Activated CD4-positive, alpha-beta memory T cell treated with anti-CD3 and anti-CD28 coated beads for 36 hours (primary cell): ENCODE measurements at places on chromosomes 11 and 22. TPM values are rescaled to one million over a fixed set of nuclear protein-coding genes. Genes with fewer than 3 reads are reported as not detected.
A peak's percentile ranks its signal among the peaks of the same experiment; 100 is the strongest.

GRCh38 chr22:21714059-21714770 lies 21.4 kb downstream of the YPEL1 start:
- H3K4me3 ChIP-seq, result no peak overlapping the region
- H3K36me3 ChIP-seq, result no peaks in the 10 kb centered on the region
- peaks cover 8% of the 10 kb centered on the region for H3K4me1 ChIP-seq
- DNase-seq, result no peak
- H3K27ac ChIP-seq, result no peak overlapping the region

DNA sequence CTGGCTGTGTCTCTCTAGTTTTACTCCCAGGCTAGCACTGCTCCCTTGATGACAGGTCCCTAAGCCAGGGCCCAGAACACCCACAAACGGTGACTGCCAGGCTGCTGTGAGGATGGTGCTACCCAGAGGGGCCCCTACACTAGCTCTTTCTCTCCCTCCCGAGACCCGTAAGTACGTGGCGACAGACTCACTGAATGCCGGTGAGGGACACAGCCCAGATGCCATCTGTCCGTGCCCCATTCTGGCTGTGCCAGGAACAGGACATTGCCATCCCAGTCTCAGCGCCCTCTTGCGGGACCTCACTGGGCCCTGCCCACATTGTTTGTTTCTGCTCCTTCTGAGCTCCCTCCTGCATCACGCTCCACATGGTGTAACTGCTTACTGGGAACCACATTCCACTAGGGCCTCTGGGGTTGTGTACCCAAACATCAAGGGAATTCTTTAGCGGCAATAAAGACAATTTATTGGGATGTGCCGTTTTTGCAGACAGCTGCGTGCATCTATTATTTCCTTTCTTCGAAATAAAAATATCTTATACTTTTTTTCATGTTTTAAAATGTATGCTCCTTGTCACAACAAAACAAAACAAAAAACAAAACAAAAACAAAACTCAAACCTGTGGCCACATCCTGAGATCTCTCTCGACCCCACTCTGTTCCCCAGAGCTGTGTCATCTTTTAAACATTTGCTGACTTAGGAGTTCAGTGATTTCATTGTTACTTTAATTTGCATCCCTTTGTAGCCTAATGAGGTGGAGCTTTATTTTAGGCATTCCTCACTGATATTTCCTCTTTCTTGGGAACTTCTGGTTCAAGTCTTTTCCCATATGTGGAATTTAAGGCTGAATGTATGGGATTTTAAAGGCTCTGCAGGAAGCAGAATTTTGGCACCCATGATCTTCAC lies 4.4 kb upstream of the TPCN2 start:
- H3K4me3 ChIP-seq, result no peak overlapping the region
- H3K27ac ChIP-seq, result no peak overlapping the region
- peaks cover 2% of the 10 kb centered on the region for H3K27me3 ChIP-seq
- H3K36me3 ChIP-seq, result no peaks in the 10 kb centered on the region
- DNase-seq, result peak; percentile 53

GRCh38 chr11:44256673-44257291 lies 53.2 kb downstream of the ALX4 start:
- H3K4me1 ChIP-seq, result peaks cover 28% of the 10 kb centered on the region
- no peak for DNase-seq
- H3K36me3 ChIP-seq, result peaks cover 15% of the 10 kb centered on the region
- H3K27ac ChIP-seq, result no peak overlapping the region

DNA sequence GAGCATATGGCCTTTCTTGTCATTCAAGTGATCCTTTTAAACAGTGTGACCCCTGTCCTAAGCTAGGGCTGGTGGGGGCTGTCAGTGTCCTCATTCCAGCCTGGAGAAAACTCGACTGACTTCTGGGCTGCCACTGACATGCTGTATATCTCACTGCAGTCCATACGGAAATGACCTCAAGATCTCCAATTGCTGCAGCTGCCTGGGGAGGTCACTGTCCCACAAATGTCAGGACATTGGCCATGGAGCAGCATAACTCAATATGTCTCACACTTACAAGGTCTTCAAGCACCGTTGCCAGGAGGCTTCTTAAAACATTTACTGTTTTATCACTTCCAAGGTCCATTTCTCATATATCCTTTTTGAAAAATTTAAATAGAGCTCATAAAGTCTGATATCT lies 27.8 kb upstream of the CSNK2A3 start:
- H3K27ac ChIP-seq, result no peak overlapping the region
- no peak for DNase-seq
- no peak overlapping the region for H3K4me3 ChIP-seq
- no peaks in the 10 kb centered on the region for H3K4me1 ChIP-seq

The CFAP300 gene
- not detected for total RNA-seq

The PATE4 gene
- not detected for total RNA-seq

The POLDIP3 gene
- 75.3 TPM for total RNA-seq

DNA sequence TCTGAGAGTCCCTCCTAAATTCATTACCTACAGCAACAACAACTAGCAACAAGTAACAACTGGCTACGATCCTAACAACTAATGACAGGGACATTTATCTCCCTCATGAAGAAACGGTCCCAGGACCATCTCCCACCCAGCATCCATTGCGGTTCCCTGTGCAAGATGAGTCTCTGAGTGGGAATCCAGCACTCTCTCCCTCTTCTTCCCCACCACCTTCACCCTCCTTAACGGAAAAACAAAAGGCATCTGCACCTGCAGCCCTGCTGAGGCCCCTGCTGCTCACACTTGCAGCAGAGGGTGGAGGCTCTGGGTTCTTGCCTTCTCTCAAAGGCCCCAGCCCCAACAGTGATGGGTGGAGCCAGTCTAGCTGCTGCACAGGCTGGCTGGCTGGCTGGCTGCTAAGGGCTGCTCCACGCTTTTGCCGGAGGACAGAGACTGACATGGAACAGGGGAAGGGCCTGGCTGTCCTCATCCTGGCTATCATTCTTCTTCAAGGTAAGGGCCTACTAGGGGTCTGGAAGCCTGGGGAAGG lies at the start of gene CD3G:
Gene CD3G, plus strand, starts transcription at position 364 of the 535 bp plus-strand sequence. Its CDS starts 80 bp downstream, at position 444.
- peaks cover 52% of the 10 kb centered on the region for H3K4me1 ChIP-seq
- DNase-seq, result peak; percentile 81
- H3K27ac ChIP-seq, result peak within 1 kb of the TSS; percentile 98
- H3K36me3 ChIP-seq, result peaks cover 47% of the 10 kb centered on the region
- H3K27me3 ChIP-seq, result no peaks in the 10 kb centered on the region
- H3K4me3 ChIP-seq, result peak within 1 kb of the TSS; percentile 82

The NNMT gene
- not detected for total RNA-seq

The CLCF1 gene
- 0.39 TPM for total RNA-seq

DNA sequence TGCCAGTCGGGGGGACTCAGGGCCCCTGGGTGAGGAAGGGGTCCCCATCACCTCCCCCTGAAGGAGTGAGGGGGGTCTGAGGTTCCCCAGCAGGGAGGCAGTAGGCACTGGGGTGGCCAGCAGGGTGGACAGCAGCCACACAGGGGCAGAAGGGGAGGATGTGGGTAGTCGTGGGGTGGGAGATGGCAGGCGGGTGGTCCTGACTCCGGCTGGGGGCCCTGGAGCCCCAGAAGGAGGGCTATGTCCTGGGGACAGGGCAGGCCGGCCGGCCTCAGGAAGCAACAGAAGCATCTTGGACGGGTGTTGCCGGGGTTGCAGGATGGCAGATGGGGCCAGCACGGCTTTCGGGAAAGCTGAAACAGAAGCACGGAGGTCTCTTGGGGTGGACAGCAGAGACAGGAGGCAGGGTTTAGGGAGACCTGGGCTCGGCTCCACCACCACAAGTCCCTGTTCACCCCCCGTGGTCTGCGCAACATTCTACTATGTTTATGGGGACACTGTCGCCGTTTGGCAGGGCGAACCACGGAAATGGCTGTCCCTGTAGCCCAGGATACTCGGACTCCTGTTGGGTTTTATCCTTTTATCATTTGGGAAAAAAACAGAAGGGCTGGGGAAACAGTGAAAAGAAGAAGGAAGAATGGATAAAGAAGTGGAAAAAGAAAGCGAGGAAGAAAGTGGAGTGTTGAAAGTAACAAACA lies 14.1 kb downstream of the VWCE start:
- no peaks in the 10 kb centered on the region for H3K36me3 ChIP-seq
- DNase-seq, result no peak
- H3K27ac ChIP-seq, result no peak overlapping the region
- H3K4me1 ChIP-seq, result no peaks in the 10 kb centered on the region

- DNase-seq, result no peak
- H3K27me3 ChIP-seq, result peaks cover 5% of the 10 kb centered on the region
- H3K36me3 ChIP-seq, result no peaks in the 10 kb centered on the region
- H3K27ac ChIP-seq, result no peak overlapping the region
- no peak overlapping the region for H3K4me3 ChIP-seq
- H3K4me1 ChIP-seq, result no peaks in the 10 kb centered on the region
Observed at GRCh38 chr22:48799227-48799970, 1028.3 kb downstream of the BRD1 start.

DNA sequence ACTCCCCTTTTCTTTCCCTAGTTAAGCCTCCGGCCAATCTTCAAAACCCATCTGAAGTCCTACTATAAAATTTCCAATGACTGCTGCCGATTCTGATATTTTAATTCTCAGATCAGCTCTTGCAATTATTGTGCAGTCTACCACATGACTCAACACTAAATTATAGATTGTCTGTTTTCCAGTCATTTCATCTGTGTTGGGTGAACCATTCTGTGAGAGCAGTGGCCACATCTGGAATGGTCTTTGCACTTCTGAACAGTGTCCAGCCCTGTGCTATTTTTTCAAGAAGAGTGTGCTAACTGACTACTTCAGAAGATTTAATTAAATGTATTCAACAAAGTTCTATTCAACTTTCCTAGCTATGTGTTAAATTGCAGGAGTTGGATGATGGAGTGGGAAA lies 47.2 kb upstream of the MMP7 start:
- peaks cover 35% of the 10 kb centered on the region for H3K4me1 ChIP-seq
- no peaks in the 10 kb centered on the region for H3K27me3 ChIP-seq
- no peak overlapping the region for H3K4me3 ChIP-seq

- H3K27ac ChIP-seq, result no peak overlapping the region
- peaks cover 34% of the 10 kb centered on the region for H3K36me3 ChIP-seq
- H3K4me1 ChIP-seq, result no peaks in the 10 kb centered on the region
- no peaks in the 10 kb centered on the region for H3K27me3 ChIP-seq
- DNase-seq, result no peak
- no peak overlapping the region for H3K4me3 ChIP-seq
Observed at GRCh38 chr11:17366495-17366894, 14.9 kb downstream of the NCR3LG1 start.

The PHLDB1 gene
- 2.0 TPM for total RNA-seq

DNA sequence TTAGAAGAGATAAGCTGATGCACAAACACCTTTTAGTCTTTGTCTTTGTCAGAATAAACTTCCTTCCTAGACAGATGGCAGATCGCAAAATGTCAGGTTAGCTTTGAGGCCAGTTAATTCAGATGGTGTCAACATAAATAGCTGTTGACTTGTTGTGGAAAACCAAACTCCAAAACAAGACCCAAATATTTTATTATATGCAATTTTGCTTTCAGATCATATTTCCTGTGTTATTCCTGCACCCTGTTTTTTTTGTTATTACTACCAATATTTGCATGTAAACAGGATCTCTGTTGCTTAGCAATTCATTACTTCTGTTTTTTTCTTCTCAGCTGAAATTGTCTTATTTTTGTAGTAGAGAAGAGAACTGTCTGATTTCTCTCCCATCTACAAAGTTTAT lies 316.0 kb downstream of the ETS1 start:
- no peak overlapping the region for H3K4me3 ChIP-seq
- H3K36me3 ChIP-seq, result no peaks in the 10 kb centered on the region
- DNase-seq, result no peak
- H3K4me1 ChIP-seq, result peaks cover 29% of the 10 kb centered on the region

The ALG8 gene
- 45.8 TPM for total RNA-seq

The ABCC8 gene
- not detected for total RNA-seq

The DEFB131B gene
- not detected for total RNA-seq

- H3K36me3 ChIP-seq, result no peaks in the 10 kb centered on the region
- no peak overlapping the region for H3K4me3 ChIP-seq
- no peak for DNase-seq
- no peaks in the 10 kb centered on the region for H3K4me1 ChIP-seq
Observed at GRCh38 chr11:21909145-21909544, 283.7 kb upstream of the ANO5 start.

- H3K27me3 ChIP-seq, result peaks cover 7% of the 10 kb centered on the region
- no peak overlapping the region for H3K27ac ChIP-seq
- no peak for DNase-seq
- H3K4me1 ChIP-seq, result no peaks in the 10 kb centered on the region
- H3K36me3 ChIP-seq, result no peaks in the 10 kb centered on the region
Observed at GRCh38 chr11:12626616-12627015, 47.6 kb upstream of the TEAD1 start.

DNA sequence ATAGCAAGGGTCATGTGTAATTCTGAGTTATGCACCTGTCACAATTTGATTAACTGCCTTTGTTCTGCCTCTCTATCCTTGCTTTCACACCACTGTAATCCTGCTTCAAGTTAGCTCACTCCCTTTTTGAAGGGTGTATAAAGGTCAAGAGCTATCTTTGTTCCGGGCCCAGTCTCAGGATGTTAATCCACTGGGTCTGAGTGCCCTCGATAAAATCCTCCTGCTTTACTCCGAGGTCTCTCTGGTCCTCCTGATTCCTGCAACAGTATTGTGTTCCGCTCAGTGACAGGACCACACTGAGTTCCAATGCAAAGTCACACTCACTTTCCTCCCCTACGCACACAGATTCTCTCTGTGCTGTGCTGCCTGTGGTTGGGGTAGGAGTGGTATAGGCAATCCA lies 186.5 kb downstream of the DYNC2H1 start:
- DNase-seq, result no peak
- H3K27me3 ChIP-seq, result no peaks in the 10 kb centered on the region

DNA sequence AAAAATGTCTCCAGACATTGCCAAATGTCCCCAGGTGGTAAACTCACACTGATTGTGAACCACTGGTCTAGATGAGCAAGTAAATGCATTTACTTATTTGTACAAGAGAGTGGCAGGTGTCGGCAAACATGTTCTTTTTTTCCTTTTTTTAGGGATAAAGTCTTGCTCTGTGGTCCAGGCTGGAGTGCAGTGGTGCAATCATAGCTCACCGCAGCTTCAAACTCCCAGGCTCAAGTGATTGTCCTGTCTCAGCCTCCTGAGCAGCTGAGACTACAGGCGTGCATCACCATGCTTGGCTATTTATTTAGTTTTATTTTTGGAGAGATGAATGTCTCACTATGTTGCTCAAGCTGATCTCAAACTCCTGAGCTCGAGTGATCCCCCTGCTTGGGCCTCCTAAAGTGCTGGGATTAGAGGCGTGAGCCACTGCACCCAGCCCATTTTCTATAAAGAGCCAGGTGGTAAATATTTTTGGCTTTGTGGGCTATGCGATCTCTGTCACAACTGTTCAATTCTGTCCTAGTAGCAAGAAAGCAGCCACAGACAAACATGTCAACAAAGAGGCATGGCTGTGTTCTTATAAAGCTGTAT lies 1.4 kb downstream of the VPREB1 start:
- no peak overlapping the region for H3K4me3 ChIP-seq
- peaks cover 2% of the 10 kb centered on the region for H3K27me3 ChIP-seq
- peaks cover 11% of the 10 kb centered on the region for H3K4me1 ChIP-seq
- no peak overlapping the region for H3K27ac ChIP-seq
- DNase-seq, result no peak

GRCh38 chr11:28529046-28529445 lies 420.9 kb downstream of the METTL15 start:
- DNase-seq, result no peak
- H3K4me3 ChIP-seq, result no peak overlapping the region
- H3K4me1 ChIP-seq, result no peaks in the 10 kb centered on the region
- H3K27ac ChIP-seq, result no peak overlapping the region
